M059J (cell line): ENCODE measurements at places on chromosomes 7 and 10. TPM values are rescaled to one million over a fixed set of nuclear protein-coding genes. Genes with fewer than 3 reads are reported as not detected.

CYP2C9 gene
- not detected in 2 replicates for total RNA-seq

JMJD1C gene
- 27.5 and 32.1 TPM in 2 replicates for total RNA-seq

TEX47 gene
- not detected in 2 replicates for total RNA-seq

GSTK1 gene
- total RNA-seq: 127 and 133 TPM in 2 replicates

SLC39A12 gene
- total RNA-seq: not detected in 2 replicates
